ENCODE measurements at places on chromosomes 3 and 15. TPM values are rescaled to one million over a fixed set of nuclear protein-coding genes. Genes with fewer than 3 reads are reported as not detected.
A peak's percentile ranks its signal among the peaks of the same experiment; 100 is the strongest.

- no peak overlapping the region for H3K27ac ChIP-seq
- DNase-seq: peak; percentile 12
These were observed 3.1 kb upstream of the BHLHE40 start for GRCh38 chr3:4976109-4976508.

GRCh38 chr3:119376758-119377157 is 82.6 kb downstream of the ARHGAP31 start:
- H3K4me3 ChIP-seq: no peak overlapping the region
- no peak for DNase-seq
- peaks cover 17% of the 10 kb centered on the region for H3K36me3 ChIP-seq
- H3K27ac ChIP-seq: no peak overlapping the region
- H3K4me1 ChIP-seq: no peaks in the 10 kb centered on the region
- no peaks in the 10 kb centered on the region for H3K27me3 ChIP-seq

DNA sequence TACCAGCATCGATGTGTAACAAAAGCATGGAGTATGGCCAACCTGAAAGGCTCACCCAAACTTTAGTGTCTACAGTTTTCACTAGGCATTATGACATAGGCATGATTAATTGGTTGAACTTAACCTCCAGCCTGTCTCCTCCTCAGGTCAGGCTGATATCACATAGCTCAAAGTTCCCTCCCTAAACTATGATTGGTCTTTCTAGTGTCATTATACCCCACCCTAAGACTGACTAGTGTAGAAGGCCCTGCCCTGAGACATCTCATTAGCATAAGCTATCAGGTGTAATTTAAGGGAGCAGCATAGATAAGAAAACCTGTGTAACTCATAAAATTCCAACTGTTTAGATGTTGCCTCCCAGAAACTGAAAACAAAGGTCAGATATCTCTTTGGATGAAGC is 195.2 kb downstream of the ALCAM start:
- H3K27ac ChIP-seq: no peak overlapping the region
- no peak overlapping the region for H3K4me3 ChIP-seq
- H3K27me3 ChIP-seq: no peaks in the 10 kb centered on the region

DNA sequence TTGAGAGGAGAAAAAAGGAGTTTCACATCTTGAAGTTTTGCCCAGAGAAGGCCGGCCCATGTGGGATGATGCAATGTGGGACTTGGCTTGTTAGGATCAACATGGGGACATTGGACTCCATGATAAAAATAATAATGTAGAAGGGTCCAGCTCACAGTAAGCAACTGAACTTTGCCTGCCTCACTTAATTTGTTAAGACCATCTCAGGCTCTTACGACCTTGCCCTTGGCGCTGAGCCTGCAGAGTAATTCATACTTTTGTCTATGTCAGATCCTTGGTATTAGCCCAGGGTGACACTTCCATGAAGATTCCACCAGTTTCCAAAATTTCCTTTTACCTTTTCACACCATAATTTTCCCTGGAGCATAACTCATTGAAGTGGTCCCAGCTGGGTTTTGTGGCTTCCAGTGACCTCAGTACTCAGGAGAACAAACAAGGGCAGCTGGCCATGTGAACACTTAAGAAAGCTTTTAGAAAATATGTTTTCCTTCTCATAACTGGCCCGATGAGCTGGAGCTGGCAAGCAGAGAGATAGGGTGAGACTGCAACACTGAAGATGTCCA is 315.4 kb upstream of the RASGRP1 start:
- no peaks in the 10 kb centered on the region for H3K36me3 ChIP-seq
- H3K27me3 ChIP-seq: no peaks in the 10 kb centered on the region
- no peak overlapping the region for H3K27ac ChIP-seq
- H3K4me3 ChIP-seq: no peak overlapping the region
- H3K4me1 ChIP-seq: peaks cover 17% of the 10 kb centered on the region

DNA sequence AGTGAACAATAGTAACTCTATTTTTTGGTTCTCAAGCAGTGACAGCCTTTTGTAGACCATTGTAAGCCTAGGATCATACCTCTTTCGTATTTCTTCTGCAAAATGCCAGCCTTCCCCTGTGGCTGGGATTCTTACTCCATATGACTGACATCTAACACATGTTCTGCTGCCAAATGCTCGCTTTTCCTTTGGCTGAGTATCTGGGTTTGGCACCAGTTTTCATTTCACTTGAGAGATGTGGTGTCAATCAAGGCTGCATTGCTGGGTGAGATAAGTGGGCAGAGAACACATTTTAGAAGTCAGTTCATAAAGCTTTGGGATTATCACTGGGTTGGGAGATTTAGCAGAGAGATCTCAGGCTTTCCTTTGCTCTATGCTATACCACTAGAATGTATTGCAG is 514.7 kb upstream of the SGO1 start:
- no peaks in the 10 kb centered on the region for H3K27me3 ChIP-seq
- H3K4me3 ChIP-seq: no peak overlapping the region
- DNase-seq: no peak
- no peaks in the 10 kb centered on the region for H3K36me3 ChIP-seq
- H3K4me1 ChIP-seq: no peaks in the 10 kb centered on the region
- no peak overlapping the region for H3K27ac ChIP-seq

GRCh38 chr3:171954690-171955383 is 84.5 kb upstream of the FNDC3B start:
- peaks cover 23% of the 10 kb centered on the region for H3K4me1 ChIP-seq
- H3K27me3 ChIP-seq: no peaks in the 10 kb centered on the region
- H3K27ac ChIP-seq: no peak overlapping the region
- no peak overlapping the region for H3K4me3 ChIP-seq
- no peaks in the 10 kb centered on the region for H3K36me3 ChIP-seq

DNA sequence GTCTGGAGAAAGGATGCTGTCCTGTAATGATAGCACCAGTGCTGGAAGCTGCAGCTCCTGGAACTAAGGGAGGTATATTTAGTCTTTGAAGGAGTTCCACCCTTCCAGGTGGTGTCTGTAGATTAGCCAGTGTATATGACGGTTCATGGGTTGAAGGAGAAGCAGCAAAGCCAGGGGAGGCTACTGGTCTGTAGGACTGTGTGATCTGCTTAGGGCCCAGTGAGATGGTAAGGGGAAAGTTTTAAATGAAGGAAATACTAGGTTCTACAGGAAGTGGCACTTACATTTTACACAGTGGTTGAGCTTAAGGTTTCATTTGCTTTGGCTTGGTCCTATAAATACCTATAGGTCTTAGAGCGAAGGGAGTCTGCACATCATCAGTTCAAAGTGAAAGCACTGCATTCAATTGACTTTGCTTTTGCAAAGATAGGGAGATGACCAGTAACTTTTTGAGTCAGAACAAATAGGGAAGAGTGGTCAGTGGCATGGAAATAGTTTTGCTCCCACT is 5.6 kb downstream of the SLC25A38 start:
- peaks cover 3% of the 10 kb centered on the region for H3K4me1 ChIP-seq
- peaks cover 50% of the 10 kb centered on the region for H3K36me3 ChIP-seq
- no peaks in the 10 kb centered on the region for H3K27me3 ChIP-seq
- H3K4me3 ChIP-seq: no peak overlapping the region
- no peak for DNase-seq

DNA sequence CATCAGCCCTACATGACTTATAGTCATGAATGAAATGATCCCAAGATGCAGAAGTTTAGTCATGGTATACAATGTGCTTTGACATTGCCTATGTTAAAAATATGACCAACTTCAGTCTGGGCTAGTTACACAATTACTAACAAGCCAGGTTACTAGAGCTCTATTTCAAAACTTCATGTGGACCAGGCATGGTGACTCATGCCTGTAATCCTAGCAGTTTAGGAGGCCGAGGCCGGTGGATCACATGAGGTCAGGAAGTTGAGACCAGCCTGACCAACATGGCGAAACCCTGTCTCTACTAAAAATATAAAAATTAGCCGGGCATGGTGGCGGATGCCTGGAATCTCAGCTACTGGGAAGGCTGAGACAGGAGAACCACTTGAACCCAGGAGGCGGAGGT is 613.0 kb downstream of the CADM2 start:
- no peak overlapping the region for H3K4me3 ChIP-seq
- H3K36me3 ChIP-seq: no peaks in the 10 kb centered on the region
- DNase-seq: no peak

DNA sequence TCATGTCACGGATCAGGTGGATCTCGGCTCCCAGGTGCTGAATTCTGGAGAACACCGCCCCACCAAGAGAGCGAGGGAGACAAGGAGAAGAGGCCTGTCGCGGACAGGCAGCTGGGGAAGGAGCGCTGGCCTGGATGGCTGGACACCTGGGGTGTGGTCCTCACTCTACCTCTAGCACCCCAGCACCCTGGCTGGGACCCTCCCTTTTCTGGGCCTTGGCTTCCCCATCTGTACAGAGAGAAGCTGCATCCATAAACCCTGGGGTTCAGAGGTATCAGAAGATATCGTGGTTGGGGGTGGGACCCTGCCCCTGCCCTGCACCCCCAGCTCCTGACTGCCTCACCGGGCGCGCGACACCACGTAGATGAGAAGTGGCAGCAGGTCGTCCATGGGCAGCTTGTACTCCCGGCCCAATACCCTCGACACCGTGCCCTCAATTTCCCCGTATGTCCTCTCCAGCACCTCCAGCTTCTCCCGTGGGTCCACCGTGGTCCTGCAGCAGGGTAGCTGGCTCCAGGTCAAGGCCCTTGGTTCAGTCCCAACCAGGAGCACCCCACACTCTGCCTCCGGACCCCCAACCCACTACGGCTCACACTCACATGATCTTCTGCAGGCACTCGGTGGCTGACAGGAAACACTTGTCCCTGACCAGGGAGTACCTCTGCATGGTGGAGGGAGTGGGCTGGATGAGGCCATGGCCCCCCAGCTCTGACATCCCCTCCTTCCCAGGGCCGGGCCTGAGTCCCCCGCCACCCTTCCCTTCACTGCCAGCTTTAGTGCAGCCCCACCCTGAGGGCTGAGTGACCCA is 21.7 kb downstream of the ALS2CL start:
- no peaks in the 10 kb centered on the region for H3K36me3 ChIP-seq
- H3K4me3 ChIP-seq: no peak overlapping the region
- H3K27me3 ChIP-seq: no peaks in the 10 kb centered on the region
- no peak overlapping the region for H3K27ac ChIP-seq
- no peak for DNase-seq

The USP13 gene
- 10.5 TPM for total RNA-seq

The PAK6 gene
- total RNA-seq: 0.09 TPM

GRCh38 chr15:57375827-57376695 is at the start of gene CGNL1:
CGNL1 (plus strand) TSS chr15:57376505; CDS start chr15:57438000, 61,495 bp downstream.
- H3K36me3 ChIP-seq: peaks cover 4% of the 10 kb centered on the region
- H3K4me1 ChIP-seq: peaks cover 17% of the 10 kb centered on the region
- peak within 1 kb of the TSS; percentile 75 for H3K4me3 ChIP-seq
- H3K27me3 ChIP-seq: peaks cover 4% of the 10 kb centered on the region
- DNase-seq: peak; percentile 35

Data from SJSA1 (cell line).